Anterior cingulate cortex (tissue), 58 donors: ENCODE measurements at places on chromosomes 16 and 17.
A peak's percentile ranks its signal among the peaks of the same experiment; 100 is the strongest.

- no peak for DNase-seq
Measured at GRCh38 chr16:67241008-67241900, 6.0 kb downstream of the FHOD1 start.

DNA sequence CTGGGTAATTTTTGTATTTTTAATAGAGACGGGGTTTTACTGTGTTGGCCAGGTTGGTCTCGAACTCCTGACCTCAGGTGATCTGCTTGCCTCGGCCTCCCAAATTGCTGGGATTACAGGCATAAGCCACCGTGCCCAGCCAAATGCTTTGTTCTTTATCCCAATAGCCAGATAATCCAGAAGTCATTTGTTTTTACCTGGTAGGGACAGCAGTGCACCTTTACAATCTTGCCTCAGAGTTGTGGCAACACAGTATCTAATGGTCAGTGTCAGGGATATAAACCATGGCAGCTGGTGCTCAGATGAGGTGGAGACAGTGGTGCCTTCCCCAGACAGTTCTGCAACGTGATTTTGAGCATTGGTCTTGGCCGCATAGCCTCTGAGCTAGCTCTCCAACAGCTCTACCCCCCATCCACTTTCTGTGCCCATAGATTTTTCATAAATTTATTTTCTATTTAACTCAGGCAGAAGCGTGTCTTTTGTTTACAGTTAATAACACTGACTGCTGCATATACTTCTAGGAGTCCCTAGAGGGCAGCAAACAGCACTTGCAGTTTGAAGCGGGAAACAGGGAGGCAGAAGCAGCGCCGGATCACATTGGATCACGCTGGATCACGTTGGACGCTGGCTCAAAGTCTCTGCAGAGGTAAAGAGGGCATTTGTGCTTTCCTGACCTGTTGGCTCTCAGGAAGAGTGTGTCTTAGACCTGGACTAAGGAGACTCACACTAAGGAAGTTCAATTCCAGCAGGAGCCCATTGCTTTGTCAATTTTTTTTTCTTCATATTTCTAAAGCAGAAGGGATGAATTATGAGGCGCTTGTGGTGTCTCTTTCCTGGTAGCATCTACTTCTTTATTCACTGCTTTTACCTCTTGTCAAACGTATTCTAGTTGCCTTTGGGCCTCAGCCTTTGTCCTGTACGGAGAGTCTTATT, 5.1 kb upstream of the GGT6 start:
- no peak for DNase-seq

GRCh38 chr17:31573047-31573446, 181.6 kb downstream of the RAB11FIP4 start:
- DNase-seq: no peak

DNA sequence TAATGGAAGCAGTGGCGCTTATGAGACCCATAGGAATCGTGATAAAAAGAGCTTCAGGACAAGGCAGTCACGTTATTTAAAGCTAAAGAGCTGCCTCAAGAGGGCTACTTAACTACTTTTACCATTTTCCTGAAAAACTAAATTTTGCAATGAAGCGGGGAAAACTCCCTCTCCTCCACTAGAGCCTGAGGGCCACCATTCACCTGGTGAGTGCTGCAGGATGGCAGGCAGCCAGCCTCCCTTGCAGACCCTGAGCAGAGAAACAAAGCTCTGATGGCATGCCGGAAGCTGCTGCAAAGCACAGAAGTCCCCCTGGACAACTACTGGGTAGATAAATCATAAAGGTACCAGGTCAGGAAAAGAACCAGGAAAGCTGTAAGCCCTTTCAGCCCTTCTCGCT, 8.4 kb downstream of the AKTIP start:
- DNase-seq: no peak

DNA sequence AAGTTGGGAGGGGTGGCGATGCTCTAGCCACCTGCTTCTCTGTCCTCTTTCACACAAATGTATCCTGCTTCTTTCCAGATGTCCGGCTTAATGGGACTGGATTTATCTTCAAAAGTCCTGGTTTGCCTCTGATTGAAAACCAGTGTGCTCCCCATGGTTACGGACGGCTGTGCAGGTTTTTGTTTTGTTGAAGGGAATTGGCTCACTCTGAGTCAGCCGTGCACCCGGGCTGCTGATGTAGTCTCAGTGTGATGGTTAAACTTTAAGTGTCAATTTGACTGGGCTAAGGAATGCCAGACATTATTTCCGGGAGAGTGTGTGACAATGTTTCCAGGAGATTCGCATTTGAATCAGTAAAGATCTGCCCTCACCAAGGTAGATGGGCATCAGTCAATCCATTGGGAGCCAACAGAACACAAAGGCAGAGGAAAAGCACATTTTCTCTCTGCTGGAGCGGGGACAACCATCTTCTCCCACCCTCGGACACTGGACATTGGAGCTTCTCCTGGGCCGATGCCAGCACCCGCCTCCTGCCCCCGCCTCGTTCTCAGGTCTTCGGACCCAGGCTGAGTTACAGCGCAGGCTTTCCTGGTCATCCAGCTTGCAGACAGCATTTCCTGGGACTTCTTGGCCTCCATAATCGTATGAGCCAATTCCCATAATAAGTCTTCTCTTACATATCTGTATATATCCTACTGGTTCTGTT, 126.9 kb upstream of the TNRC6C start:
- DNase-seq: peak; percentile 46

GRCh38 chr17:38498353-38498752, 70.1 kb downstream of the ARHGAP23 start:
- DNase-seq: no peak

DNA sequence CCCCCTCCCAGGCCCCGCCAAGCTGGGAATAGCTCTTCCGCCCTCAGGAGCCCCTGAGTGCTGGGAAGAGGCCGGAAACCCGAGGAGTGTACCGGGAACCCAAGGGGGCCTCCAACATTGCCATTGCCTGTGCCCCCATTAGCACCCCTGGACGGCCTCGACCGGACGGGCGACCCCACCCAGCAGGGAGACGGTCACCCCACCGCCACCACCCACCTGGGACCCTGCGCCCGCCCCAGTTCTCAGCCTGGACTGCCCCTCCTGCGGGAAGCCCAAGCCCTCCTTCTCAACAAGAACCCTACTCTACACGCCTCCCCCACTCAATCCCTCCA, 2.0 kb downstream of the CARHSP1 start:
- DNase-seq: no peak

DNA sequence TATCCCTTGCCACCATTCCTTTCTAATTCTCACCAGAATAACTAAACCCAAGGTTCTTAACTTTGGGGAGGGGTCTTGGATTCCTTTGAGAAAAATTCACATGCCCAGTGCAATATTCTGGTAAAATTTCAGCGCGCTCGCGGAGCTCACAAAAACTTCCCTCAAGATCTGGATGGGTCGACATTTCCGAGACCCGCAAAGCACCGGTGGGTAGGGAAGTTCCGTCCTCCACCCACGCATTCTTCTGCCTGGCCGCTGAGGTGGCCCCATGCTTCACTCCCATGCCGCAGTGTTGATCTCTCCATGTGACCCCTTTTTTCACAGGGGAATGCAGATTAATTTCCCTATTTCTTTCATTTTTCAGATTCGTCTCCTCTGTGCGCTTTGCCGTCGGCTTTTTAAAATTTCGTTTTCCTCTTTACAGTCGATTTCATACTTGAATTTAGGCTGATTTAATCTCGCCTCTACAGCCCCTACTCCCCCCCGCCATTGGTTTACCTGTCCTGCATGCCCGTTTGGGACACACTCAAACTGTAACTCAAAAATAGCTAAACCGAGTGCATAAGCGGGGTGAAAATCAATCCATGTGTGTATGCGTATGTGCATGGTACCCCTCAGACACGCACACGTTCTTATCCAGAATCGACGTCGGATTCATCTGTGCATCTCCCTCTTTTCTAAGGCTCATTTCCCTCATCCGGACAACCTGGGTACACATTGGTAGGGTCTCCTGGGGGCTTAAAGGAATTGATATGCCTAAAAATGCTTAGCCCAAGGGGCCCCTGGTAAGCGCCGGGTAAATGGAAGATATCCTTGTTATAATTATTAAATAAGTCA, 1.4 kb upstream of the SP6 start:
- no peak for DNase-seq

- no peak for DNase-seq
Measured at GRCh38 chr16:2462031-2462866, 2.3 kb downstream of the TEDC2 start.

DNA sequence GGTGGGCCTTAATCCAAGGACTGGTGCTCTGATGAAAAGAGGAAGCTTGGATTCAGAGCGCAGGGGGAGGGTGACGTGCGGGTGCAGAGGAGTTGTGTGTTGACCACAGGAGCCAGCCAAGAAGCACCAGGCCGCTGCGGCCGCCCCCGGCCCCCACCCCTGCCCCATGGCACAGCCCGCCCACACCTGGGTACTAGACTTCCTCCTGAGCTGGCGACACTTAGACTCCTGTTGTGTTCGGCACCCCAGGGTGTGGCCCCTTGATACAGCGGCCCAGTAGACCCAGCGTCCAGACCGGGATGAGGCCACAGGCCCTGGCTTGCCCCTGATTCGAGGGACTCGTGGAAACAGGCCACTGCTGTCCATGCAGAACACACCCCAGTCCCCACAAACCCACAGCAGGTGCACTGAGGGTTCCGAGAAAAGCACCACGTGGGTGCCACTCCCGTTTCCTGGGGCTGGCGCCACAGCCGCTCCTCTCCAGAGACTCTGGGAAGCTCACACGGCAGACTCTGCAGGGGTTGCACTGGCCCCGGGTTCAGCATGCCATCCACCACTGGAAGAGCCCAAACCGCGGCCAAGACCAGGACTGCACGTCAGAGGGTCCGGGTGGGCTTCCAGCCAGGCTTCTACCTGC, 5.7 kb upstream of the SNAI3 start:
- DNase-seq: no peak

GRCh38 chr17:72614871-72615626, 477.4 kb downstream of the SLC39A11 start:
- peak; percentile 69 for DNase-seq
